ENCODE measurements at places on chromosomes 5 and 9.

DNA sequence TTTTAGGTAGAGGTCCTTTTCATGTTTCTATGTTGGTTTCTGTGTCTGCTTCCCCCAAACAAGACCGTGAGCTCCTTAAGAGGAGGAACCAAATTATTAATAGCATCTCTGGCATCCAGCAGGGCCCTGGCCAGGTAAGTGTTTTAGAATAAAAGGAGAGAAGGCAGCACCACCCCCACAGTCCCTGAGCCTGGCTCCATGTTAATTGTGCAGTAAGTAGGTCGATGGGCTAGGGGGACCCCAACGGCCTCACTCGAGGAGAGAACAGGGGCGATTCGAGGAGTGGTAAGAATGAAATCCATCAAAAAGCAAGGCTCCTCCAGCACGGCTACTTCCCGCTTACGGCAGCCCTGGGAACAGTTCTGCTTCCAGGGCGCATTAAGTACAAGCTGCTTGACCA lies 67.0 kb downstream of the GABBR2 start:
- no peak for DNase-seq

GRCh38 chr5:11540112-11540511 lies 364.1 kb downstream of the CTNND2 start:
- DNase-seq, result no peak

- DNase-seq, result peak; percentile 18
These were observed 1.2 kb upstream of the GALNT10 start for GRCh38 chr5:154189256-154189818.

DNA sequence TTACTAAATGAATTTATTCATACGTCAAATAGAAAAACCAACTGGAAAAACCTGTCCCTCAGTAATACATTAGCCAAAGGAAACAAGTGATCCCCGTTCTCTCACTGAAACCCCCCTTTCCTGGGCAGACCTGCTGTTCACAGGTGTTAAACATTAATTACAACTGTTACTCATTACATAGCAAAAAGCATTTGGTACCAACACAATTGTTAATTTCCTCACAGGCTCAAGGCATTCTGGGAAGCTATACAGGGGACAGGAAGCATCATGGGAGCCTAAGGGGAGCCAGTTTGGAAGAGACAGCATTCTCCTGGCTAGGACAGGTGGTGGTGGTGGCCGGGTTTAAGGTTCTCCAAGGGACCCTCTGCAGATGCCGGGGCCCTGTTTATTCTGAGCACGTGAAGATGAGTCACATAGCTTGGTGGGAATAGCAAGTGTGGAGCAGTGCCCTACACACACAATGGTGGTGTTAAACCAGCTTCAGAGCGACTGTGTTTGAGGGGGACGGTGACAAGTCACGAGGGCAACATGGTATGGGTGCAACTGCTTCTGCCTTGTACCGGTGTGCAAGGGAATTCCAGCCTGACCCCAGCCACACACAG lies 62.6 kb upstream of the SLC25A51 start:
- peak; percentile 45 for DNase-seq

DNA sequence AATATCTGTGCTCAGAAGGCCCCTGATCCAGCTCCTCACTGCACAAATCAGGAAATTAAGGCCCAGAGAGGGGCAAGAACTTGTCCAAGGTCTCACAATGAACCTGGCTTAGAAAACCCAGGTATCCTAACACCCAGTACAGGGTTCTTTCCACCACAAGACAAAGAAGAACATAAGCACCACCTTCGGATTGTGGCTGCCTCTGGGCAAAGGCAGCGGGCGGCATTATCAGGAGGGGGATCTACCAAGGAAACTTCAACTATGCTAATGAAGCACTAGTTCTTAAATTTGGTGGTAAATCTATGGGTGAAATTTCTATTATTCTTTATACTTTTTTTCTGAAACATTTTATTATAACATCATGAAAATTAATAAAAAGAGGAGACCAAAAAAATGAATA lies 17.9 kb downstream of the ANXA6 start:
- DNase-seq, result no peak

DNA sequence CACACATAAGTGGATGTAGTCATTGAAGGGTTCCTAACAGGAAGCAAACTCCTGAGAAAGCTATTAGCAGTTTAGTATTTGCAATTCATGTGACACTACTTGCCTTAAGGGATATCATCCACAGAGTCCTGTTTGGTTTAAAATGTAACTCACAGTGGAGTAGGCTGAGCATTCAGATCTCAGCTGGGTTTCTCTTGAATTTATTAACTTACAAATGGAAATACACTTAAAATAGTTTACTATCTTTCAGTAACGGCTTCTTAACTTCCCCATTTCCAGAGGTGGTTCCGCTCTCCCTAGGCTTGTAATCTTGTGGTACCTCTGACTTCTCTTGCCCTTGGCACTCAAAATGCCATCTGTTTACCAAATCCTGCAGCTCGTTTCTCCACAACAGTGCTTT lies 660.7 kb upstream of the ADAMTS16 start:
- no peak for DNase-seq

- no peak for DNase-seq
These were observed 131.8 kb downstream of the GAPVD1 start for GRCh38 chr9:125393426-125393825.

GRCh38 chr5:178981381-178981780 lies 13.7 kb downstream of the GRM6 start:
- no peak for DNase-seq

DNA sequence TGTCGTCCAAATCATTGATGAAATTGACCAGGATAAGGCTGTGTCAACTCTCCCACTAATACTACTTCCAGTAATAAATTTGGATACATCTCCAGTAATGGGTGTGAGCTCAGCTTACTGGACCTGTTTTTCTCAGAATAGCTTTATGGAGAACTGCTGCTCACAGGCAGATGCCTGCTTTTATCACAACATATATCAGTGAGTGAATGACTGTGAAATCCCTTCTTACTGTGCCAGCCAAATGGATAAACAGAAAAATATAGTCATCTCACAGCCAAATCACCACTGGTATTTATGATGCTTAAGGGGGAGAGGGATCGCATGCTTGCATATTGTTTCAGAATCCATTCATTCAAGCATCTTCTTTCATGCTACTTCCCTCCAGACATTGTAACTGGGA lies 148.4 kb upstream of the PAPPA start:
- no peak for DNase-seq

DNA sequence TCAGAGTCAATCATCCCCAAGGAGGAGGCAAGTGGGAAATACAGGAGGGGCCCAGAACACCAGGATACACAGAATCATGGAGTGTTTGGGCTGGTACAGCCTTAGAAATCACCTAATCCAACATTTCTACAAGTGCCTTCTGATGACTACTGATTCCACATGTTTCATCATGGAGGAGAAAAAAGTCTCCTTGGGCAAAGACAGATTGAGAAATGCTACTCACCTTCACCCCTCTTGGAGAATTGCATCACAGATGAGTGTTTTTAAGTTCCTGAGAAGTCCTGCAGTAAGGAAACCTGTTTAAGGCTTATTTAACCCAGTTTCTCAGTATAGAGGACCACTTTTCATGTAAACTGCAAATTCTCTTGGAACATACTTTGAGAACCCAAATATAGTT lies 2.2 kb upstream of the SLIT3 start:
- DNase-seq, result no peak

DNA sequence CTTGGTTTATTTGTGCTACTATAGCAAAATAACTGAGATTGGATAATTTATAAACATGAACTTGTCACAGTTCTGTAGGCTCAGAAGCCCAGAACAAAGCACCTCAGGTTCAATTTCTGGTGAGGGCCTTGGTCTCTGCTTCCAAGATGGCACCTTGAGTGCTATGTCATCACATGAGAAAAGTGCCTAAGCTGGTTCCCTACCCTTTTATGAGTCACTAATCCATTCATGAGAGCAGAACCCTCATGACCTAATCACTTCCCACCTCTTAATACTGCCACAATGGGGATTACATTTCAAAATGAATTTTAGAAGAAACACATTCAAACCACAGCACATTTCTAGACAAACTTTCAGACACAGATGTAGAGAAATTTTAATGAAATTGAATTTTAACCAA lies 98.2 kb upstream of the PRSS3 start:
- no peak for DNase-seq

DNA sequence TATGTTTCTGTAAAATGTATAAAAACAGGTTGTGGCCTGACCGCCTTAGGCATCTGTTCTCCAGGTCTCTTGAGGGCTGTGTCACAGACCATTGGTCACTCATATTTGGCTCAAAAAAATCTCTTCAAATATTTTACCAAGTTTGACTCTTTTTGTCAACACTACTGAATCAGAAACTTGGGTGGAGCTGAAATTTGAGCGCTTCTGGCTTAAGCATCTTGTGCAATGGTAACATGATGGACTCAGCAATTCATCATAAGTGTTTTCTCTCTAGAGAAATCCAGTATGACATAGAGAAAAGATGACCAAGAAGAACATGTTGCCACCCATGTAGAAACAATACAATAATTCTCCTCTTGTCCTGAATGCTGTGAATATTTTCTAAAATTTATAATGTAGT lies 387.9 kb downstream of the MAT2B start:
- no peak for DNase-seq

DNA sequence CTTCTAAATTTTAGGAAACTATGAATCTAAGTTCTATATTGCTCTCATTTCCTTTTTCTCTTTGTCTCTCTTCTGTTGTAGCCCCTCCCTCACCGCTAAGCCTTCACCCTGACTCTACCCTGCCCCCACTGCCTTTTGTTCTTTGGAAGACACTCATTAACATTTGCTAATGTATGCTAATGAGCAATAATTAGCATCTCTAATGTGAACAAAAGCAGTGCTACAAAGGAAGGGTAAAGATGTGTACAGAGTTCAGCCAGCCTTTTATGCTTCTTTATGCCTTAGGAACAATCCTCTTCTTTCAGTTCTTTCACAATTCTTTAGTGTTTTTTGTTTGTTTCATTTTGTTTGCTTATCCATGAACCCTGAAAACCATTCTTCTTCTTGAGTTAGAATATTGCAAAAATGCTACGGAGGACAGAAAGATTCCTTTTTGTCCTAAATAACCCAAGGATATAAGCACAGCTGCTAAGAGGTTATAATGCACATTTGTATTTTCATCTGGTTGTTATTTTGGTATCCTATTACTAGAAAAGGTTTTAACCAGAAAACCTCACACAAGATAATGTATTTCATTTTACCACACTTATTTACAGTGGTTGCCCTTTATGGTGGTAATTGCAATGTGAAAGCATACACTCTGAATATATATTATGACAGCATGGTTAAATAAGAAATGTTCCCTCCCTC lies 159.3 kb downstream of the TMC1 start:
- no peak for DNase-seq

- no peak for DNase-seq
These were observed 533.3 kb downstream of the ACTL7B start for GRCh38 chr9:108322326-108323098.

DNA sequence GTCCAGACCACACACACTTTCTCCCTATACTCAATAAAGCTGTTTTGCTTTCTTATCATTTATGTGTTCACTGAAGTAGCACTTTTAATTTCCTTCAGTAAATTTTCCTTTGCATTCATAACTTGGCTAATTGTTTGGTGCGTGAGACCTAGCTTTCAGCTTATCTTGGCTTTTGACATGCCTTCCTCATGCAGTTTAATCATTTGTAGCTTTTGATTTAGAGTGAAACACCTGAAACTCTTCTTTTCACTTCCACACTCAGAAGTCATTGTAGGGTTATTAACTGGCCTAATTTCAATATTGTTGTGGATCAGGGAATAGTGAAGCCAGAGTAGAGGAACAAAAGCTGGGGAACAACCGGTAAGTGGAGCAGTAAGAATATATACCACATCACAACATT lies 114.7 kb downstream of the ST8SIA4 start:
- no peak for DNase-seq

DNA sequence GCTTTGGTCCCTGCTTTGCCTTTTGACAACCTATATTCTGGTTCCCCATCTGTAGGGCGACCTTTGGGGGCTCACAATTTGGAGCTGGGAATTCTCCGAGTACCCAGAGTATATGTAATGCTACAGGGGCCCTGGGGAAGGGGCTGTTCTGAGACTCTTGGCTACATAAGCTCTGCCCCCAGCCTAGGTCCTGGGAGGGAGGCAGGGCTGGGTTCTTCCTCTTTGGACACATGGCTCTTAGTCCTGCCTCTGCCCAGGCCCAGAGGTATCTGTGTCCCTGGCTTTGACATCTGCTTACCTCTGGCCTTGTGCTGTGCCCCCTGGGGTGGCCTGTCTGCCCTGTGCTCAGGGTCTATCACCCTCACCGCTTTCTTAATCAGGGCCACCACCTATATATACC lies 181.6 kb downstream of the CACNA1B start:
- no peak for DNase-seq

- DNase-seq, result no peak
These were observed 24.9 kb downstream of the FRMPD1 start for GRCh38 chr9:37675661-37676060.

DNA sequence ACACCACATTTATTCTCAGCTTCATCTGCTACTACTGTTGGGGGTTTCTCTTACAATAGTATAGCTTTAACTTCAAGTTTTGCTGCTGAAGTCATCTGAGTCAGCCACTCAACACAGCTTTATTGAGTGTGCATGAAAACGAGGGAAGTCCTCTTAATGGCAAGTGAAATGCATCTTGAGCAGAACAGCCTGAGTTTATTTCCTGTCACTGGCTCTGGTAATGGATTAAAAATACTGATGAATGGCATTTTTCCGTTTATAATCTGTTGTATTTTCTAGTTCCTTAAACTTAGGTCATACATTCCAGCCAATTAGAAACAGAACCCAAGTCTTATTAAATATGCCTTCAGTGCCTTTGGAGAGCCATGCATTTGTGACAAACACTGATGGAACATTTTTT lies 238.6 kb downstream of the SLF1 start:
- DNase-seq, result no peak
